HFFc6 (cell line): ENCODE measurements at places on chromosomes 5 and 9. TPM values are rescaled to one million over a fixed set of nuclear protein-coding genes. Genes with fewer than 3 reads are reported as not detected.

DNA sequence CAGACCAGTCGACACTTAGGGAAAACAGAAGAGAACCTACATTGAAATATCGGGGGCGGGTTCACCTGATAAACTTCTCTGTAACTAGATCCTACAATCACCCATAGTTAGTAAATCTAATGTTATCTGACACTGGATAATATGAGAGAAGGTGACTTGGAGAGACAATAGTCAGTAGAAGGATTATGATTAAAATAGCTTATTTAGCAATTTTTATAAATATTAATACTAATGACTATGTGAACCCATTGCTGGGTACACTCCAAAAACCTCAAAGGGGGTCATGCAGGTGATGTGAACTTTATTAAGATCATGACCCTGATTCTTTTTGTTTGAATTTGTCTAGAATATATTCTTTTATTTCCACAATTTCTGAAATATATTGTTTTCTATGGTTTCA, 164.1 kb upstream of the CCNH start:
- no peaks in the 10 kb centered on the region for H3K27me3 ChIP-seq
- no peak for DNase-seq
- no peak overlapping the region for H3K4me3 ChIP-seq
- no peak overlapping the region for H3K27ac ChIP-seq
- no peaks in the 10 kb centered on the region for H3K36me3 ChIP-seq

Gene RABEPK
- 32.3 to 39.8 TPM (median 39.2 TPM) in 3 replicates for total RNA-seq

- DNase-seq, result no peak
- H3K4me1 ChIP-seq, result no peaks in the 10 kb centered on the region
- H3K4me3 ChIP-seq, result no peak overlapping the region
- 0 out of 2 replicates have a peak, but pooled peaks cover 2% of the 10 kb centered on the region for H3K27me3 ChIP-seq
- H3K27ac ChIP-seq, result no peak overlapping the region
- H3K36me3 ChIP-seq, result no peaks in the 10 kb centered on the region
These were observed 8.4 kb upstream of the UBAP1 start for GRCh38 chr9:34170237-34170991.

- no peak overlapping the region for H3K4me3 ChIP-seq
- H3K27me3 ChIP-seq, result no peaks in the 10 kb centered on the region; the same call in 1 of the 2 replicates
- no peak for DNase-seq
- H3K27ac ChIP-seq, result no peak overlapping the region
These were observed 192.9 kb downstream of the RAB3C start for GRCh38 chr5:58775701-58776262.

Gene SMIM33
- total RNA-seq, result not detected in 3 replicates

DNA sequence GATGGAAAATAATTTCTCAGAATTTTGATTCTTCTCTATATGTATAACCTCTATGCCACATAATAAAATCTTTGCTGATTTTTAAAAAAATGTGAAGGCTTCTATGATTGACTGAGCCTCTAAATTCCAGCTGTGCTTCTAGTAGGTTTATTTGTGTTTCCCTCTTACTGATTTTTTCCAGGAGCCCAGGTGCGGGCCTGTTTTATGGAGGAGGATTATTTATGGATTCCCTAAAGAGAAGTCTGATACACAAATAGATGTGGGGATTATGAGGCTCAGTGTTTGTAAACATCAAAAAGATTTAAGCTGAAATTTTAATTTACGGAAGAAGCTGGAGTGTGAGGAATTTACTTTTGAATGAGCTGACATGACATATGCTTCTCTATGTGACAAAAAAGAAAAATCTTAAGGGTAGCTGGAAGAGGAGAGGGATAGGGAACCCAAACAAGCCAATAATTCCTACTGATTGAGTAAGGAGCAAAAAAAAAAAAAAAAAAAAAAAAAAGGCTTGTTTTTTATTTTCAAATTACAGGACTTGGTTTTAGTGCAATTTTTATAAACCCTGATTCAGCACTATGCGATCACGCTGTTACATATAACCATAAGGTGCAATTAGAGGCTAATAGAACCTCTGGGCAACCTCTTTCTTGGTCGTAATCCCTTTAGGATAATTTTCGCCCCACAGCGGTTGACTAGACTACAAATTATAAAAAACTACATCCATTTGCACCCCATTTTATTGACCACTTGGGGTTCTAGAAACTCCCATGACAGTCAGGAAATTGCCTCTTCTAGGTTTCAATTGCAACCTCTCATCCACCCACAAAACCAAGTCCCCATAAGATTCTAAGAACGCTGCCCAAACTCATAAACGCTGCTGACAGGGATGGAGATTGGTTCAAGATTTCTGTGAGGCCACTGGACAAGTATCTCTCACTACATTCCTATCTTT, 44.4 kb upstream of the RAI14 start:
- no peak for DNase-seq
- no peak overlapping the region for H3K4me3 ChIP-seq
- H3K4me1 ChIP-seq, result peaks cover 49% of the 10 kb centered on the region
- no peaks in the 10 kb centered on the region; the same call in 1 of the 2 replicates for H3K27me3 ChIP-seq
- no peaks in the 10 kb centered on the region for H3K36me3 ChIP-seq

DNA sequence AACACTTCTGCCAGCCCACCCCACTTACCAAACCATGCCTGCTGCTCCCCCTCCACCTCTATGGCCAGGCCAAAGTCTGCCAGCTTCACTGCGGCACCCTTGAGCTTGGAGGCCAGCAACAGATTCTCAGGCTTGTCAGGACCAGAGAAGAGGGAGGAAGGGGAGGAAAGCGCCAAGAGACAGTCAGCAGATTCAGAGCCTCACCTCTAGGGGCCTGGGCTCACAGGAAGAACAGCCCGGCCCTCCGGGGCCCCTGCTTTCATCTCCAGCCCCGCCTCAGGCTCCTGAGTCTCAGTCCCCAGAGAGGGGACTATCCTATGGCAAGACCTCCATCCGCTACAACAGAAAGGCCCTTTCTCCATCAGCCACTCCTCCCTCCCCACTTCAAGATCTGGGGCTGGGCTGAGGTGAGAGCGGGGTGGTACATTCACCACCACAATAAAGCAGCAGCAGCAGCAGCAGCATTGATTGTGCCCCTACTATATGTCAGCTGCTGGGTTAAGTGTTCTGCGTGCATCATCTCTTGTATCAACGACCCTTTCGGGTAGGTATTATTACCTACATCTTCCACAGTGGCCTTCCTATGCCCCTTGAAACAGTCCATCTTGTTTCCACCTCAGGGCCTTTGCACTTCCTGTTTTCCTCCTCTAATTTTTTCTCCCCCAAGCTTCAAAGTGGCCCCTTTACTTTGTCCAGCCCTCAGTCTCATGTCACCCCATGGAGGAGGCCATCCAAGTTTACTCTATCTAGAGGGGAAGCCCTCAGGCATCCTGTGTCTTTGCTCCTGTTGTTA, 36.0 kb downstream of the CAMK2A start:
- H3K4me1 ChIP-seq, result peaks cover 11% of the 10 kb centered on the region; the same call in 1 of the 2 replicates
- no peak overlapping the region for H3K4me3 ChIP-seq
- H3K36me3 ChIP-seq, result no peaks in the 10 kb centered on the region
- DNase-seq, result no peak
- peaks cover 2% of the 10 kb centered on the region; the same call in 1 of the 2 replicates for H3K27me3 ChIP-seq

Gene C1QTNF3
- total RNA-seq, result 0.40 and 0.47 TPM in 2 replicates

DNA sequence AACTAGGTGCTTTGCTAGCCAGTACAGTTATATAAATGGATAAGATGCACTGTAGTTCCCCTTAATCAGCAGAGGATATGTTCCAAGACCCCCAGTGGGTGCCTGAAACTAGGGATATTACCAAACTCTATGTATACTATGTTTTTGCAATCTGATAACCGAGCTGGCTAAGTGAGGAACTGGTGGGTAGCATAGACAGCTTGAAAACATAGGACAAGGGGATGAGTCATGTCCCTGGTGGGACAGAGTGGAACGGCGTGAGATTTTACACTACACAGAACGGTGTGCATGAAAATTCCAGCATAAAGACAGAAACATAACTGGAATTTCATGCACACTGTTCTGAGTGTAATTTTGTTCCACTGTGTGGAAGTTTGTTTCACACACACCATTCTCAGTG, 86.9 kb downstream of the BASP1 start:
- H3K36me3 ChIP-seq, result peaks cover 7% of the 10 kb centered on the region; the same call in 1 of the 2 replicates
- no peak overlapping the region for H3K4me3 ChIP-seq

Gene FREM1
- total RNA-seq, result 0.03 TPM in 1 of 2 replicates, not detected in the other

GRCh38 chr9:127858041-127858512, 3.6 kb upstream of the ENG start:
- no peak overlapping the region for H3K27ac ChIP-seq
- no peaks in the 10 kb centered on the region; the same call in 1 of the 2 replicates for H3K27me3 ChIP-seq
- no peaks in the 10 kb centered on the region for H3K36me3 ChIP-seq
- no peak overlapping the region for H3K4me3 ChIP-seq

Gene CACNA1B
- not detected in 3 replicates for total RNA-seq

DNA sequence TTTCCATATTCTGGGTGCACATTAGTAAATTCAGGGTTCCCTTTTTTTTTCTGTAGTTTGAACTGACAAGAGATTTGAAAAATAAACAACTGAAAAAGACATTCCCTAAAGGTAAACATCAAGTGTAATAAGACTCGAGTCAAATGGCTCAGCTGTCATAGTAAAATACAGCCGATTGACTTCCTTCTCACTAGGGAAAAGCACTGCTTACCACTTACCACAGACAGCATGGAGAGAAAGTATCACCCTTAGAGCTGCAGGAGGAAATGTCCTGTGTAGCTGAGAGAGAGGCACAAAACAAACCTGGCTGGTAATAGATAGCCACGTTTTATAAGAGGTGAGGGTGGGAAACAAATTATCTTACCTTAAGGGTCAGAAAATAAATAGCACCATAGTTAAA, 12.1 kb upstream of the DMAC1 start:
- H3K4me1 ChIP-seq, result no peaks in the 10 kb centered on the region
- H3K27me3 ChIP-seq, result no peaks in the 10 kb centered on the region; the same call in 1 of the 2 replicates
- DNase-seq, result no peak
- no peak overlapping the region for H3K4me3 ChIP-seq
- H3K36me3 ChIP-seq, result no peaks in the 10 kb centered on the region

DNA sequence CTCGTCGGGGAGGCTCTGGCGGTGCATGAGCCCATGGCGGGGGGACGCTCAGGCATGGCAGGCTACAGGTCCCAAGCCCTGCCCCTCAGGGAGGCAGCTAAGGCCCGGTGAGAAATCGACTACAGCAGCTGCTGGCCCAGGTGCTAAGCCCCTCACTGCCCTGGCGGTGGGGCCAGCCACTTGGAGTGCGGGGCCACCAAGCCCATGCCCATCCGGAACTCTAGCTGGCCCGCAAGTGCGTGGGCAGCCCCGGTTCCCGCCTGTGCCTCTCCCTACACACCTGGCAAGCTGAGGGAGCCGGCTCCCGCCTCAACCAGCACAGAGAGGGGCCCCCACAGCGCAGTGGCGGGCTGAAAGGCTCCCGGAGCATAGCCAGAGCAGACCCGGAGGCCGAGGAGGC, 1896.9 kb upstream of the CDH6 start:
- no peaks in the 10 kb centered on the region for H3K4me1 ChIP-seq
- H3K27ac ChIP-seq, result no peak overlapping the region
- no peaks in the 10 kb centered on the region for H3K27me3 ChIP-seq
- H3K36me3 ChIP-seq, result no peaks in the 10 kb centered on the region
- no peak for DNase-seq

Gene TGFBI
- 550 to 911 TPM (median 835 TPM) in 3 replicates for total RNA-seq

- no peaks in the 10 kb centered on the region for H3K4me1 ChIP-seq
- no peaks in the 10 kb centered on the region for H3K27me3 ChIP-seq
- H3K27ac ChIP-seq, result no peak overlapping the region
- H3K4me3 ChIP-seq, result no peak overlapping the region
These were observed 307.3 kb upstream of the SGCD start for GRCh38 chr5:156019571-156020180.

DNA sequence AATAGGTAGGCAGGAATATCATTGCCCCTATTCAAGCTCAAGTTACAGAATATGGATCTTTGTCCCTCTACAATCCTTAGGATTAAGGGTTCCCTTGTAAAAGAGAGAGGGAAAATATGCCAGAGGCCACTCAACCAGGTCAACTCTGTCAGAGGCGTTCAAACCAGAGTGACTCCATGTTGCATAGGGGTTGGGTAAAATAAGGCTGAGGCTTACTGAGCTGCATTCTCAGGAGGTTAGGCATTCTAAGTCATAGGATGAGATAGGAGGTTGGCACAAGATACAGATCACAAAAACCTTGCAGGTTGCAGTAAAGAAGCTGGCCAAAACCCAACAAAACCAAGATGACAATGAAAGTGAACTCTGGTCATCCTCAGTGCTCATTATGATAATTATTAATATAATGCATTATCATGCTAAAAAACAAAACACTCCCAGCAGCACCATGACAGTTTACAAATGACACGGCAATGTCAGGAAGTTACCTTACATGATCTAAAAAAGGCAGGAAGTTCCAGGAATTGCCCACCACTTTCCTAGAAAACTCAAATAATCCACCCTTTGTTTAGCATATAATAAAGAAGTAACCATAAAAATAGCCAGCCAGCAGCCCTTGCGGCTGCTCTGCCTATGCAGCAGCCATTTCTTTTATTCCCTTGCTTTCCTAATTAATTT, 64.8 kb downstream of the ERP44 start:
- no peak overlapping the region for H3K27ac ChIP-seq
- peaks cover 21% of the 10 kb centered on the region for H3K36me3 ChIP-seq
- no peak for DNase-seq
- no peak overlapping the region for H3K4me3 ChIP-seq

Gene SHC3
- 0.51 and 0.73 TPM in 2 replicates for total RNA-seq

DNA sequence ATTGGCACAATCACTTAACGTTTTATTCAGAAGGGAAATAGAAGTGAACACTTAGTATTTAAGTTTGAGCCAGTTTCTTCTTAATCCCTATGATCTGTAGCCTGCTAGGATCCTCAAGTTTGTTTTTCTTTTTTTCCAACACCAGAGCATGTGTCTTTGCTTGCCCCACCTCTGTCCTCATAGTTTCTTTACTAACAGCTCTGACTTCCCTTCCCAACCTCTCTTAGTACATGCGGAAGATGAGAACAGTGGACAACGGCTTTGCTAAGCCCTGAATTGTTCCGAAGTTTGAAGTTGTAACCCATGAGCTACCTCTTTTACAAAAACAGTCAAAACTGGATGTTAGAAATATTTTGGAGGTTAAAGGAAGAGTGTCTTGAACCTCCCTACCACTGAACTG, 61.7 kb upstream of the TAF11L2 start:
- peak overlapping the region; percentile 82; the same call in 1 of the 2 replicates for H3K4me3 ChIP-seq
- H3K27ac ChIP-seq, result no peak overlapping the region
- H3K4me1 ChIP-seq, result peaks cover 36% of the 10 kb centered on the region
- DNase-seq, result no peak
- peaks cover 13% of the 10 kb centered on the region for H3K27me3 ChIP-seq
